ENCODE measurements at places on chromosomes 11 and 22.

- DNase-seq: no peak
Observed at GRCh38 chr11:83174008-83174407, 17.1 kb downstream of the PCF11 start.

- DNase-seq: no peak
Observed at GRCh38 chr11:45188127-45188526, 41.7 kb downstream of the PRDM11 start.

DNA sequence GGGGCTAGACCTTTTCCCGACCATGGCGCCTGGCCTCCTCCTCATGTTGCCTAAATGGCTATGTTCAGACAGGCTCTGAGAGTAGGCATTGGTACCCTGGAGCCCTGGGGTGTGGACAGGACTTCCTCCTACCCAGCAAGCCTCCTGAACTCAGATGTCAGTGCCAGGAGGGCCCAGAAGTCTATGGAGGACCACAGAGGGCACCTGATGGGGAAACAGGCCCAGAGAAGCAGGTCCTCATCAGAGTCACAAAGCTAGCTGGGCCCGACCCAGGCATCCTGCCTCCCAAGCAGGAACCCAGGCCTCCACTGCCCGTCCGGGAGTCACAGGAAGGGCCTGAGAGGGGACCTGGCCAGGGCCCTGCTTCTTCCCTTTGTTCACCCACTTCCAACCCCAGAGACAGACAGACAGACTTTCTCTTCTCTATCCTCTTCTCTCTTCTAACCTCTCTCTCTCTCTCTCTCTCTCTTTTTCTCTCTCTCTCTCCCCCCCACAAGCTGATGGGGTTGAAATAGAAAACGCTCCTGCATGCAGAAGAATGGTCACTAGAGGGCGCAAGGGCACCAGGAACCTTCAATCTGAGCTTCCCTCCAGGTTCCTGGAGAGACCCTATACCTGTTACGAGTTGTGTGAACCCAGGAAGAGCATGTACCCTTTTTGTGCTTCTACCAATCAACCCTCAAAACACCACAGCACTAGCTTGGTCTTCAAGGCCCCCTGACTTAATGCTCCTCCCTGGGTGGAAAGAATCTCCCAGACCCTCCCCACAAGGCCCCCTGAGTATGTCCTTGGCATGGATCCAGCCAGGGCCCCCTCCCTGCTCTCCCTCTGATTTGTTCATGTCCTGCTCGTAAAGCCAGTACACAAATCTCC, 27.1 kb downstream of the ARAP1 start:
- peak; percentile 81 for DNase-seq

DNA sequence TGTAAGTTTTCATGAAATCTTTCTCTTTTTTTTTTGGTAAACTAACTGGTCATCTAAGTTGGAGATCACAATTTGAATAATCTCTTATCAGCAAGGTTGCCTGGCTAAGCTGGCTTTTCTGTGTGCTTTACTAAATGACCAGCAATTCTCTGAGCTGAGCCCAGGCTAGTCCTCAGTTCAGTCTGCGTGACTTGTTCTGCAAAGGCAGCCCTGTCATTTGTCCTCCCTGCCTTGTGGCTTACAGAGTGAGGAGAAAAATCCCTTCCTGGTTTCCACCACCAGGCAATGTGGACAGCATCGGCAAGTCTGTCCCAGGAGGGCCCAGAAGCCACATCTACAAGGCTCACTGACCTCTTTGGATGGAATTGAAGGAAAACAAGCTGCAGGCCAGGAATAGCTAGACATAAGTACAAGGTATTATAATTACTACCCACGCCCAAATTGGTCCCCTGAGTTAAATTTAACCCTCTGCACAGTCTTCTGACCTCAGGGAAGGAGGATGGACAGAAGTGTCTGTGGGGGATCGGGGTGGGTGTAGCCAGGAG, 108.6 kb downstream of the SCN3B start:
- no peak for DNase-seq

All from CD4-positive, alpha-beta memory T cell (primary cell).